ENCODE measurements at places on chromosomes 2 and 18.

GRCh38 chr2:55418072-55418471 lies 1.6 kb downstream of the CCDC88A start:
- no peak for DNase-seq

DNA sequence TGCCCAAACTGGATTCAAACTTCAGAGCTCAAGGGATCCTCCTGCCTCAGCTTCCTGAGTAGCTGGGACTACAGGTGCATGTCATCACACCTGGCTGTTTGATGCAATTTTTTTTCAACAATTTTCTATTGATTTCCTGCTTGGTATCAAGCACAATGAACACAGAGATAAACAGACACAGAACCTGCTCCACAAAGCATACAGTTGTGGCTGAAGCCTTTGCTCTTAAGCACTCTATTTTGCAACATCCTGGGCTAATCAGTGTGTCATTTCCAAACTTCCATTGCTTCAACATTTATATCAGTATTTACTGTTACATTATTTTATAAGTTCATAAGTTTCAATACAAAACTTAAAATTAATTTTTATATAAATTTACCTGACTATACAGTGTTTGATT lies 79.4 kb downstream of the NEB start:
- no peak for DNase-seq

DNA sequence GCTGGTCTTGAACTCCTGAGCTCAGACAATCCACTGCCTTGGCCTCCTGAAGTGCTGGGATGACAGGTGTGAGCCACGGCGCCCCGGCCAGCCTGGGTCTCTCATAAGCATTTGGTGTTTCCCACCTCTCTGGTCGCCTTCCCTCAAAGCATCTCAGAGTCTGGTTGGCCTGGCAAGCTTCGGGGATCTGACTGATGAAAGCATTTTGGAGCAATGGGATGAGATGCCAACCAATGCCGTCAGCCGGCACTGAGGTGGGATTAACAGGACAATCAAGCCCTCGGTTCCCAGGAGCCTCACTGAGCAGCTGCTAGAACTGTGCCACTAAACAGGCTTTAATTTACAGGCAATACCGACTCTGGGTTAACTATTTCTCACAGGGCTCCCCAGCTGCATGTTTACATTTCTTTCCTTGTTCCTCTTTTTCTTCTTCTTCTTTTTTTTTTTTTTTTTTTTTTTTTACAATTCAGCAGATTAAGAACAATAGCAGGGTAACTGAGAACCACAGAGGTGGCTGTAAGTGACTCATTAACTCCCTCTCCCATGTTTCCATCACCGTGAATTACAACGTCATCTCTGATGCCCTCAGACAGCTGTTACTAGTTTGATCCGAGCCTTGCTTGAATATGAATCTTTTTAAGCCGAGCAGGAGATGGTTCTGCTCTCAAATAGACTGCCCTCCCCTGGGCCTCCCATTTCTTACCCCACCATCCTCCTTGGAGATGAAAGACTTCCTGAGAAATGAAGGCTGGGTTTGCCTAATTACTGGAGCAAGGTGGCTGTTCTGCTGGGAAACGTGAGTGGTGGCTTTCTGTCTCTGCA lies 37.9 kb downstream of the ODC1 start:
- peak; percentile 97 for DNase-seq

DNA sequence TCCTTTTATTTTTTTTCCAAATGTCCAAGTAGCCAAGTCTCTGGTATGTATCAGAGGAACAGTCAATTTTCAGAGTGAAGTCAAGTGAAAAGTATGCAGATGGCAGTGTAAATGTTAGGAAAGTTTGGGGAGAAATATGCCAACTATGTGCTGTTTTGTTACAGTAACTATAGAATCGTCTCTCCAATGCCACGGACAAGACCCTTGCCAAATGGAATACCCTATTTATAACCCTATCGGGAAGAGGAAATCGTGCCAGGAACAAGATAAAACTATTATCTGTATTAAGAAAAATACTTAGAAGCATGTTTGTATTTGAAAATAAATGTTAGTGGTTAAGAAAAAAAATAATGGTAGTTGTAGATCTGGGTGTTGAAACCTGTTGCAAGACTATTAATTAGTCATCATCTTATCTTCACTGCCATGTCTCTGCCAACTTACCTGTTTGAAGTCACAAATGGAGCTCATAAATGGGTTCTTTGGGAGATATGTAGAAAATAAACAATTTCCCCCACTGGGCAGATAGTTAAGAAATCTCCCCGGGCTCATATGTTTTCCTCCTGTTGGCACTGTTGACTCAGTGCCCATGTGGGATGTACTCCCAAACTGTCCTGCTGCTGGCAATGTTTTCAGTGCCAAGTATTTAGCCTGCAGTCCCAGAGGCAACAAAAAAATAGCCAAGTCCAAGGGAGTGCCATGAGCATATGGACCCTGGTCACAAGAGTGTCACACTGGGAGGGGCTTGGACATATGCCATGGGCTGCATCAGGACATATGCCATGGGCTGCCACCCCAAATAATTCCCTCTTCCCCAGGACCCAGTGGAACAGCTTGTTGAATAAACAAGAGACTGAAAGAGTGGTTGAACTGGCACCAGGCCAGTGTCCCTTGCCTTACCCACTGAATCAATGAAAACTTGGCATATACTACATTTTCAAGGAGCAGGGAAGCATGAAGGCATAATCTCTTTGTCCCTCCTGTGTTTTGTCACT lies 366.9 kb downstream of the OSR1 start:
- no peak for DNase-seq

GRCh38 chr2:15778529-15779219 lies 161.7 kb upstream of the MYCN start:
- DNase-seq = no peak

- DNase-seq = no peak
These were observed 164.8 kb downstream of the PRKCE start for GRCh38 chr2:45816272-45816671.

DNA sequence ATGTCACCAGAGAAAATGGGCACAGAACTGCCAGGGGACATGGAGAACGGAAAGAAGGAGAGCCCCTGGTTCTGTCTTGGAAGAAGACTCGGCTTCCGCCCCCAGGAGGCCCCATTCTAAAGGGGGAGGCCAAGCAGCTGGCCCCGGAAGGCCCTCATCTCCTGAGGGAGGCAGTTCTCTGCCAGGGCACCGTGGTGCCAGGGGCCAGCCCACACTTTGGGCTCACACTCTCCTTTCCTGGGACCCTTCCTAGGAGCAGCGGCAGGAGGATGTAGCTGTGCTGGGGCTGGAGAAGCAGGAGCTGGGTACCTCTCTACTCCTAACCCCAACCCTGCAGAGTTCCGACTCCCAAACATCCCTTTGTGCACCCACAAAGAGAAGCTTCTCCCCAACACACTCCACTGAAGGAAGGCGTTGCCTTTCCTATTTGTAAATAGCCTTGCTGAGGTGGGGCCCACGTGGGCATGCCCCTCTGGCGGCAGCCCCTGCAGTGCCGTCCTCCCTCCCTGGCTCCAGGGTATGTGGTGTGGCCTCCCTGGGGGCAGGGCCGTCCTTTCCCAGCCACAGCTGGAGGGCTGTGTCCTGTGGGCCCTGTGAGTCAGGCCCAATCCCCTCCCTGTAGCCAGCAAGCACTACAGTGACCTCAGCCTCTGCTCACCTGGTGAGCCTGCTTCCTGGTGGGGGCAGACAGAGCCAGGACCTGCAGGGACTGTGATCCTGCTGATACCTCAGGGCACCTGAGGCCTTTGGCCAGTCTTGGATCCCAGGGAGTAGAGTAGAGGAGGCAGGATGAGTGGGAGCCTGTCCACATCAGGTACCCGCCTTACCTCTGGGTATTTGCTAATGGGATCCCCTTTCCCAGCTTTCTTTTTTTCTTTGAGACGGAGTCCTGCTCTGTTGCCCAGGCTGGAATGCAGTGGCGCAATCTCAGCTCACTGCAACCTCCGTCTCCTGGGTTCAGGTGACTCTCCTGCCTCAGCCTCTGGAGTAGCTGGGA lies 26.6 kb downstream of the ZFP36L2 start:
- DNase-seq = no peak

DNA sequence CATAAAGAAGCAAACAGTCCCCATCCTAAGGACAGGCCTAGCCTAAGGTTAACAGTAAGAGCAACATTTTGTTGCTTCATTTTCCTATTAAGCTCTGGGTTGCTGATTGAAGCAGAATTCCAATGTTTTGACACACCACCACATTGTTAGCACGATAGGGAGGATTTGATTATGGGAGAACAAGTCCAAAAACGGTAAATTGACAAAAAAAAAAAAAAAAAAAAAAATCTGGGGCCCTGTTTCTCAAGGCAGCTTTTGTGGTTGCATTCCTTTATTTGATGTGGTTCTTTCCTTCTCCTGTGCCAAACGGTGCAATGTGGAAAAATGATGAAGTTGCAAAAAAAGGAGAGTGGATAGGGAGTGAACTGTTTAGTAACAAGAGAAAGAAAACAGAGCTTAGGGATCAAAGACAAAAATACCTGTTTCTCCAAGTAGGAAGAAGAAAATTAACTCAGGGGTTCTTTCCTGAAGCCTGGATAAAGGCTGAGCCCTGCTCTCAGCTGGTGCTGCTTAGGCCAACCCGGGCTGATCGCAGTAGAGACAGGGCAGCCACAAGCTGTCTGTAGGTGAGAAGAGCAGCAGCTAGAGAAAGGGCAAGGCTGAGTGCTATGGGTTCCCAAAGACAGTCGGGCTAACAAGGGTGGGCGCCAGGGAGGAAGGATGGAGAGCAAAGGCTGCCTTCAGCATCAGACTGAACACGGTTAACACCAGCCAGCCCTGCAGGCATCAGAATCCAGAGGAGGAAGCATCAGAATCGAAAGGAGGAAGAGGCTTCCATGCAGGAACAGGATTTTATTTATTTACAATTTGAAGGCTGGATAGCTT lies 167.8 kb upstream of the FOSL2 start:
- no peak for DNase-seq

DNA sequence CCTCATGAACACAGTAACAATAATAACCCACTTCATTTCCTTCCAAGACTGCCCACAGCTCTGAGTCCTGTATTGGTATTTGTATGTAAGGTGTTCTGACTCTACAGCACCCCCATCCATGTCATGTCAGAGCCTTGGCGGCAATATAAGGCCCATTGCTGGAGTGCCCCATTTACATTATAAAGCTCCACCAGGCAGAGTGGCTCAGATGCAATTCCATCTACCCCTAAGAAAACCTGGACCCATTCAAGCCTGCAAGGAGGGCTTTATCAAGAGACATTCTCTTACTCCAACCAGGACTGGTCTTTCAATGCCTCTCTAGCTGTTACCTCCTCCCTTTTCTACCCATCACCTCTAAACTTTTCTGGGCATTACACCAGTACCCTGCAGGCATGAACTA lies 101.6 kb downstream of the ANTXR1 start:
- no peak for DNase-seq

- no peak for DNase-seq
These were observed 171.7 kb upstream of the SOX11 start for GRCh38 chr2:5520463-5520972.

- no peak for DNase-seq
These were observed 20.8 kb downstream of the RBMS1 start for GRCh38 chr2:160472839-160473251.

DNA sequence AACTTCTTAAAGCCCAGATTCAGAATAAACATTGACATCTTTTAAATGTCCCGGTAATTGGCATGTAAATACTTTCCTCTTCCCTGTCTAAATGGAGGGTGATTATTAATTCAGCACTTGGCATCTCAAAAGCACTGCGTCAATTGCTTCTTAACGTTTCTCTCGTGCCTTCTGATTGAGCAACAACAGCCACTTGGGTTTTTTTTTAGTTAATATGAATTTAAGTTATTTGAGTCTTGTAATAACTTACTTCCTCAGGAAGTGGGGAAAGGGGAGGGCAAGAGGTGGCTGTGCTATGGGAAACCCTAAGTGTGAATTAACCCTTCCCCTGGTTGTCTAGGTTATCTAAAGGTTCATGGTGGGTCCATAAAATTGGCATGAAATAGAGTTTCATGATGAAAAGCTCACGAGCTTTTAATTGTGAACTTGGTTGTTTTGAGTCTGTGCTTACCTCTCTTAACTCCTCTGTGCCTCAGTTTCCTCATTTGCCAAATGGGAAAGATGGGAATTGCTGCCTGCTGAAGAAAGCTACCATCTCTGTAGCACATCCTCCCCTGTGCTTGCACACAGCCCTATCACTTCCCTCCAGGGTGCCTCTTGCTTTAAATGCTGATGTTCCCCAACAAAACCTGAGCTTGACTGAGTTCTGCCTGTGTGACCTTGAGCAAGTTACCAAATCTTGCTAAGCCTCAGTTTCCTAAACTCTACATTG lies 126.3 kb upstream of the BCL2L11 start:
- peak; percentile 47 for DNase-seq

- DNase-seq = no peak
These were observed 111.9 kb upstream of the MAP4K3 start for GRCh38 chr2:39549000-39549399.

DNA sequence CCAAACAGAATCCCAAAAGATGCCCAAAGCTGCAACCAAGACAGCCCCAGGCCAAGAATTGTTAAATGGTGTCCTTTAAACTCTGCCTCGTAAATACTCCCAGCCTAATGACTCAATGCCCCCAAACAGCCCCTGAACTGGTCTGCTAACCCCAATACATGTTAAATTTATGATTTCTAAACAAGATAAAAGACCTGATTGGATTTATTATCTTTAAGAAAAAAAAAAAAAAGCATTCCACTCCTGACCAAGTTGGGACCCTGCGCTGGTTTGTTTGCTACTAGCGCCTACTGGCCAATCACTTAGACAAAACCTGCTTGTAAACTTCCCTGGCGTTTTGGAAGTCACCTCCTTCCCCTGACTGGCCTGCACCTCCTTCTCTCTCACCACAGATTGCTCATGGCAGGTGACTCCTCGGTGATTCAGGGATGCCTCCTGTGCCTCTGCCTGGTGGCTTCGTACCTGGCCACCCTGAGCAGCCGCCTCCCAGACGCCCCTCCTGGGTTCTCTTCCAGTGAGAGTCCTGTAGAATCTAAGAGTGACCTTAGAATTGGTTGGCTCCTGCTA lies 121.3 kb downstream of the BCL11A start:
- no peak for DNase-seq

GRCh38 chr18:7624697-7625096 lies 57.6 kb downstream of the PTPRM start:
- no peak for DNase-seq

- DNase-seq = no peak
These were observed 107.1 kb upstream of the STK17B start for GRCh38 chr2:196278491-196278911.

- no peak for DNase-seq
These were observed 140.5 kb downstream of the TSN start for GRCh38 chr2:121895723-121896571.

DNA sequence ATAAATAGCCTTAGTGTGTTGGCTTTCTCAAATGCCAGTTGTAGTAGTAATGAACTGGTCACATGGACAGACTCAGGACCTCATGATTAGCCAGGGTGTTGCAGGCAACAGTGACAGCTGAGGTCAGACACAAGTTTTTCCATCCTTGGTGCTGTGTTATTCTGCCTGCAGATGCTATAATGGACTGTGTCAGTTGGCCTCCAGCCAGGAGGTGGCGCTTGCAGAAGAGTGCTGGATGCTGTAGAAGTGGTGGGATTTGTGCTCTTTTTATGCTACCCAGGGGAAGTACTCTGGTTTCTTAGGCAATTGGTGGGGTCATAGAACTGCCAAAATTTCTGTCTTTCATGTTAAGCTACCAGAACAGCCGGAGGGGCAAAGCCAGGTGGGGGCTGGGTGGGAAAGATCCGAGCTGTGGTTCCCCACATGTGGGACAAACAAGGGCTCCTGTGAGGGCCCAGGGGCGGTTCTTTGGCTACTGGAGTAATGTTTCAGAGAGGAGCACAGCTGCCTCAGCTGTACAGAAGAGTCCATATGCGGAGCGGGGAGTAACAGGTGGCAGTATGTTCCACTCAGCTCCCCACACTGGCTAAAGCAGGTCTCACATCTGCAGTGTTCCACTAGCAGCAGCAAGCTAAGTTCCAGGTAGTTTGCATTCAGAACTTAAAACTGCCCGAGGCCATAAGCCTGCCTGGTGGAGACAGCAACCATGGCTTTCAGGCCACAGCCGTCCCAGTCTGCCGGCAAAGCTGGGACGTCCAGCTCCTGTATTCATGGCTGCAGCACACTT lies 104.4 kb downstream of the GULP1 start:
- no peak for DNase-seq

All from hematopoietic multipotent progenitor cell (in vitro differentiated cells).